ENCODE measurements at places on chromosomes 7 and 10. TPM values are rescaled to one million over a fixed set of nuclear protein-coding genes. Genes with fewer than 3 reads are reported as not detected.

GRCh38 chr7:46244757-46245156 is 323.7 kb upstream of the IGFBP3 start:
- no peak for DNase-seq

DNA sequence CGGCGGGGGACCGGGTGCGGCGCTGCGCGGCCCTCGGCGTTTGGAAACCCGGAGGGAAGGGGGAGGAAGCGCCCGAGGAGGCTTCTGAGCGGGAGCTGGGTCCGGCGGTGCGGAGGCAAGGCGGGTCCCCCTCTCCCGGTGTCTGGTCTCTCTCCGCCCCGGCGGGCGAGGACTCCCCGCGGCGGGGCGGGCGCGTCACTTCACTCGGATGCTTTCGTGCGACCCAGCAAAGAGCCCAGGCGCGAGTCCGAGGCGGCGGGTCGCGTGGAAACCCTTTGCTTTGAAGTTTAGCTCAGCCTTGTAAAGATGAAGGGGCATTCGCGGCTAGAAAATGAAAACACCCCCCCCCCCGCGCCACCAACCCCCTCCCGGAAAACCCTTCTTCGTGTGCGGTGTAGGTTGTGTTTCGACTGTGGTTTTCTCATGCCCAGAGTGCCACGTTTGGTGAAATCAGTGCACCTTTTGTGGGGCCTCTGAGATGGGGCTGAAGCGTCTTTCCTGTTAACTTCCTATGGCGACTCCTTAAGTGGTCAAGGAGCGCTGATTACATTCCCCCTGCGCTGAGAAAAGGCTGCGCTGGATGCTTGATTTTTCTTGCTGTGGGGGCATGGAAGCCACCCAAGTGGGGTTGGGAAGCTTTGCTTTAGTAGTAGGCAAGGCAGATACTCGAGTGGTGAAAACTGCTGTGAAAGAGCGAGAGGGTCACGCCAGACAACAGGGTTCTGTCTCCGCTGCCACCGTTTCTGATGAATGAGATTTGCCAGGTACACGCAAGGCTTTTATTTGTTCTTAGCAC is 876 bp downstream of the GNAI1 start:
- DNase-seq = no peak

DNA sequence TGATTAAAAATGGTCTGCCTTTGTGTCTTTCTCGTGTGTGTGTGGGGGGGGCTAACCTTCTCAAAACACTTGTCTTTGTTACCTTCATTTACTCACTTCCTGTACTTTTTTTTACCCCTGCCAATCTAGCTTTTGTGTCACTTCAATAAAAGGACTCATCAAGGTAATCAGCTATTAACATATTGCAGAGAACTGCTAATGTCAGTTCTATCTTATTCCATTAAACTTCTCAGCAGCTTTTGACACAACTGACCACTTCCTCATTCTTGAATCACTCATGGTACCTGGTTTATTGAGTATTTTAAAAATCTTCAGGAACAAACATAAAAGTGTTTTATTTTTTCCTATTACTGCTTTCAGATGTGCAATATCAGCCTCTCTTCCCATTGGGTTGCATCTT is 59.8 kb downstream of the SLC25A40 start:
- no peak for DNase-seq

DNA sequence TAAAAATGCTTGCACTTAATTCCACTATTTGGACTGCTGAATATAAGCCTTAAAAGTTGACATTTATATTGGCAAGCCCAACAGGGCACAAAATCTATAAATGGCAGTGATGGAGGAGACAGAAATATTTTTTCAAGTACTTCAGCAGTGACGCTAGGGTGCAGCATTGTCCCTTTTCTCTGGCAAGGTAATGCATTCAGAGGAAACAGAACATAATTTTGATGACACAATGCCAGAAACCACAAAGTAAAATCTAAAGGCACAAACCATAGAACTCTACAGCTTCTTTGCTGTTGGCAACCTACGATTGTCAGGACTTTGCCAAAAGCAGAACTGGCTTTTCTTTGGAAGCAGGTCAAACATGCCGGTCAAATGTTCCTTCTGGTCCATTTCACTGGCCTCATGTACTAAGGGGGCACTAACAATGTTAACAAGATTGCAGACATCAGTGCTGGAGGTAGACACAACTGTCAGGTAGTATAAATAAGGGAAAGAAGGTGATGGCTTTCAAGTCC is 30.9 kb upstream of the FAM133B start:
- no peak for DNase-seq

GRCh38 chr10:94545391-94546048 is at the start of gene HELLS:
HELLS (plus strand) TSS chr10:94545788; CDS start chr10:94545922, 134 bp downstream.
- no peak for DNase-seq

- no peak for DNase-seq
These were observed 55.7 kb downstream of the ADAM12 start for GRCh38 chr10:126332576-126332975.

DNA sequence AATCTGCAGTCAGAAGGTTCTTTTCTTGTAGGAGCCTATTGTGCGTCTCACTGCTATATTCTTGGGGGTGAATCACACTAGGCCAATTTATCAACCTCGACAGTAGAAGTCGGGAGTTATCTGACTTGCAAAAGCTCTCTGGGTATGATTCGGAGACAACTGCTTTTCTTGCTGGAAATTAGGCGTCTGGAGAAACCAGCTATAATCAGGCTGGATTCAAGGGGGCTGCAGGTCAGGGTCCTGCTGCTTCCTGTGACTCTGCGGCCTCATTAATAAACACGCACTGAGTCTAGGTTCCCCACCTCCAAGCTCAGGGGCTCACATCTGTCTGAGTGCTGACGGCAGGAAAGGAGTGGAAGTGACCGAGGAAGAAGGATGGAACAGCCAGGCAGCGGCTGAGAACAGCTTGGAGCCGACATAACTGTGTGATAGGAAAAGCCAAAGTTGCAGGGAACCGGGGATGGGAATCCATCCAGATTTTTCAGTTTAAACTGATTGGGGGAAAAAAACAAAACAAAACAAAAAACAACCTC is 184.6 kb downstream of the FANK1 start:
- DNase-seq = no peak

- no peak for DNase-seq
These were observed 181.3 kb upstream of the FOXK1 start for GRCh38 chr7:4500812-4501211.

GRCh38 chr7:27158436-27159265 is 2.2 kb upstream of the HOXA7 start:
- DNase-seq = no peak

- no peak for DNase-seq
These were observed 9.0 kb upstream of the RHBDD2 start for GRCh38 chr7:75869776-75870379.

- no peak for DNase-seq
These were observed 36.5 kb downstream of the DENND2A start for GRCh38 chr7:140604076-140604475.

DNA sequence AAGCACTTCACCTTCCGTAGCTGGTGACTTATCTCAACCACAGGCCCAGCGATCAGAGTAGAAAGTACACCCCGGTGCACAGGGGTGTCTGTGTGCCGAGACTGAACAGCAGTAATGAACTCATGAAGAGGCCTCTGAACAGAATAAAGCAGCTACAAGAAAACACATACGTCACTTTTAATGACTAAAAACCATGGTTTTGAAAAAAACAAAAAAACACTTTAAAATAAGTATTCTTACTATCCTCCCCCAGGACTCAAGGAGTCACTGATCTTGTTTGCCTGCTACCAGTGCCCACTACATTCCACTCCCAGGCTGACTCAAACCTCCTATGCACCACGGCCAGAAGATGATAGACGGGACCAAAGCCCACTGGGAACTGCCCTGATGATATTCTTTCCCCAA is 53.8 kb downstream of the NCAPG2 start:
- no peak for DNase-seq

DNA sequence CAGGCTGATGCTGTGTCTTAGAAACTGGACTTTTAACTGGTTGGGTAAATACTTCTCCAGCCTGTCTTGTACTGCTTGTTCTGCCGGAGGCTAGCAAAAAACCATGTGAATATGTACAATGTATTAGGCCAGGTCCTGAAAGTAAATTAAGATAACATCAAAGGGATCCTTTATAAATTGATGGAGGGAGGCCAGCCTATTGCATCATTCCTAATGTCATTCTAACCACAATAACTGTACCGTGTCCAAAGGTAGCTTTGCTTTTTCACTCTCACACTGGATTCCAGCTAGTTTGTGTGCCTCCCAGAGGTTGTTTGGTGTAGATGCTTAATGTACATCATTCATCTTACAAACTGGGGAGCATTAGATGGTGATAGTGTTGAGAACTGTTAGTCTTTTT is 91.2 kb upstream of the SEM1 start:
- no peak for DNase-seq

- DNase-seq = no peak
These were observed 179.2 kb downstream of the PLXNA4 start for GRCh38 chr7:132397070-132397469.

GRCh38 chr10:61257956-61258496 is 195.2 kb downstream of the TMEM26 start:
- no peak for DNase-seq

DNA sequence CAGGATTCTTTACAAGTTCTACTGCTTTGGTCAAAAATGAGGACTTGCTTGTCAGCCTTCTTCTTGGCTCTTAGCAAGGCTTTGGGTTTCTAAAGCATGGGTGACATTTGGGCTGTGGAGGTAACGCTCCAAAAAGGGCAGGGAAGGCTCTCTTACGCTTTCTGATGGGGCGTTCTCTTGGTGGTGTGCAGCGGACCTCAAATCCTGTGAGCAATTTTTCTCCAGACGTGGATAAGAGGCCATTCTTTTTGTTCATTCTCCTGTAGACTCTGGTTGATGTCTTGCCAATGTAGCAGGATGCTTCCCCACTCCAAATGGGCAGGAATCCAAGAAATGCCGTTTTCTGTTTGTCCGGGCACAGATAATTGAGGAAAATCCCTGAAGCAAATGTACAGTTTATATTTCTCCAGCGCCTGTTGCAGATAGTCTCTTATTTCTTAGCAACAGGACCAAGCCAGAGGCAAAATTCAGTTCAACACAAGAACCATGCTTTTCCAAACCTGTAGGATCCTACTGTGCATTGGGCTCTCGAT is 138.4 kb upstream of the NFE2L3 start:
- no peak for DNase-seq

GRCh38 chr7:144523621-144524020 is 120.1 kb upstream of the NOBOX start:
- no peak for DNase-seq

DNA sequence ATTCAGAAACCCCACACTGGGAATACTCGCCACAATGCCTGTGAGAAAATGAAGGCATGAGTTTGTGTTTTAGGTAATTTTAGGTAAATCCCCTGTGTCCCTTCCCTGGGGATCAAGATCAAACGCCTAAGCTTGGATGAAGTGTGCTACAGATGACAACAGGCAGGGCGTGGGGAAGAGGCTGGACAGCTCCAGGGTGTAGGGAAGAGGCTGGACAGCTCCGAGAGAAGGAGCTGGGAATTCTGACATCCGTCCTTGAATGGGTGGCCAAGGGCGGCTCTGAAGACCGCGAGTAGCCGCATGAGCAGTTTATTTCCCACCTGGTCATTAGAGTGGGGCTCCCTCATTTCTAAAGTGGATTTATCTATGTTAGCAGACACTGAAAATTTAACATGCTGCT is 109.7 kb downstream of the RAMP3 start:
- no peak for DNase-seq

DNA sequence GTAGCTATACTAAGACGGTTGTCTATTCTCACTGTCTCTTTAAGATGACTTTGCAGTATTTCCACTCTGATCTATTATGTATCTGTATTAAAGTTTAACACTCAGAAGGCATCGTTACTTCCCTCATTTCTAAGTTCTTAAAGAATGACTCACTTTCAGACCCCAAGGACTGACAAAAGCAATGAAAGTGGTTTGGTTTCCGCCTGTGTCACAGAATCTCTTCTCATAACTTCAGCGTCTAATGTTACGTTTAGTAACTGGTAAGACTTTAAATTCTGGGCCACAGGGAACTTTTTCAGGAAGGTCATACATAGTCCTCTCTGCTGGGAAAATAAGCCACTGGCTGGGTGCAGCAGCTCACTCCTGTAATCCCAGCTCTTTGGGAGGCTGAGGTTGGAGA is 892.0 kb upstream of the AUTS2 start:
- no peak for DNase-seq

DNA sequence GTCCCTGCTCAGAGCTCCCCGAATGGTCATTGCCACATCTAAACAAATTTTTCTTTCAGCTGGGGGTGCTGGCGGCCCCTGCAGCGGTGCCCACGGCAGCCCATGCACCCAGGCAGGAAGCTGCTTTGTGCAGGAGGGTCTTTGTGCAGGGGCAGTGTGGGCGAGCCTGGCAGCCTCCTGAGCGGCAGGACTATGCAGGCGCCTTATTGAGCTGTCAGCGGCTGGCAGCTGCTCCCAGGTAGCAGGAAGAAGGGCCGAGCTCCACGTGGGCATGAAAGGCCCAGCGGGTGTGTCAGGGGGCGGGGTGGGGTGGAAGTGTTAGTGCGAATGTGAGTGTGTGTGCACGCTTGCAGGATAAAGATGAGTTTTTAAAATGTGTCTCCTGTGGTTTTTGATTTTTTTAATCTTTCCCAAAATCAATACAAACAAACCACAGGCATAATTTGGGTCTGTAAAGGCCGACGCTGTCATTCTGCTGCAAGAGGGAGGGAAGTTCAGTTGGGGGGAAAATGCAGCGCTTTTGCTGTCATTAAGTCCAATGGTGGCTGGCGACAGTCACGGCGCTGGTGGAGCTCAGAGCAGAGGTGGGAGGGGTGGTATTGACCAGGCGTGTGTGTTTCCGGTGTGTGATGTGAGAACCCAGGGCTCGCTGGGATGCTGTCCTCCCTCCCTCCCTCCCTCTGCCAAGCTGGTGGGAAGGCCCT is 83.9 kb downstream of the LHPP start:
- DNase-seq = no peak

GRCh38 chr10:6333086-6333485 is 130.4 kb downstream of the PFKFB3 start:
- no peak for DNase-seq

Gene INHBA
- 1.4 TPM for total RNA-seq

Gene SPDYE18
- not detected for total RNA-seq

Gene INMT
- total RNA-seq = 40.2 TPM

Gene NUB1
- 16.8 TPM for total RNA-seq

Gene NPFFR1
- not detected for total RNA-seq

Gene FIGNL1
- total RNA-seq = 22.8 TPM

Gene LDB1
- 27.7 TPM for total RNA-seq

Gene RSU1
- 43.5 TPM for total RNA-seq

Gene ZNF680
- total RNA-seq = 6.5 TPM

Gene RNLS
- 11.4 TPM for total RNA-seq

Gene LOXL4
- total RNA-seq = 0.19 TPM
